ENCODE measurements at places on chromosomes 4 and X.

- no peak for DNase-seq
Observed at GRCh38 chrX:118493653-118494297, 1.8 kb upstream of the DOCK11 start.

DNA sequence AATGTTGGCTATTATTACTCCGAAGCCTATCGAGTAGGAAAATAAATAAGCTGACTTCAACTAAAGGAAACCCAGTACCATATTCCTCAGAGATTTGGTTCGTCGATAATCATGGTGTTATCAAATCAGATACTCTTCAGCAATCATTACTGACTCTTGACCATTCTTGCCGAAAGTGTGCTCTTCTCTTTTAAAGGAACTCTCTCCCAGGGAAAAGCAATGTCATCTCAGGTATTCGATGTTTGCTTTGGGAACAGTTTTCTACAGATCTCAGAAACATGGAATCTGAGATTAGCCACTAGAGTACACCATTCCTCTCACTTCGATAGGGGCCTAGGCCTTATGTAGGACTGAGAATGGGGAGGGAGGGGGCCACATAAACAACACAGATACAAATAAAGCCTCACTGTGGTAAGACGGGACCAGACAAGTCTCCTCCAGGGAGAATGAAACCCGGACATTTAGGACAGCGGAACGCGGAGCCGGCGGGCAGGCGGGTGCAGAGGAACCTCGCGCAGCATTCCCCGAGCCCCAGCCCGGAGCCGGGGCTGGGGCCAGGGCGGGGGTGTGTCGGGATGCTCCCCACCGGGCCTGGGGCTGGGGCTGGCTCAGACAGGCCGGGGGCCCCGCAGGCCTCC lies 581 bp downstream of the DNAJB14 start:
- DNase-seq: no peak

DNA sequence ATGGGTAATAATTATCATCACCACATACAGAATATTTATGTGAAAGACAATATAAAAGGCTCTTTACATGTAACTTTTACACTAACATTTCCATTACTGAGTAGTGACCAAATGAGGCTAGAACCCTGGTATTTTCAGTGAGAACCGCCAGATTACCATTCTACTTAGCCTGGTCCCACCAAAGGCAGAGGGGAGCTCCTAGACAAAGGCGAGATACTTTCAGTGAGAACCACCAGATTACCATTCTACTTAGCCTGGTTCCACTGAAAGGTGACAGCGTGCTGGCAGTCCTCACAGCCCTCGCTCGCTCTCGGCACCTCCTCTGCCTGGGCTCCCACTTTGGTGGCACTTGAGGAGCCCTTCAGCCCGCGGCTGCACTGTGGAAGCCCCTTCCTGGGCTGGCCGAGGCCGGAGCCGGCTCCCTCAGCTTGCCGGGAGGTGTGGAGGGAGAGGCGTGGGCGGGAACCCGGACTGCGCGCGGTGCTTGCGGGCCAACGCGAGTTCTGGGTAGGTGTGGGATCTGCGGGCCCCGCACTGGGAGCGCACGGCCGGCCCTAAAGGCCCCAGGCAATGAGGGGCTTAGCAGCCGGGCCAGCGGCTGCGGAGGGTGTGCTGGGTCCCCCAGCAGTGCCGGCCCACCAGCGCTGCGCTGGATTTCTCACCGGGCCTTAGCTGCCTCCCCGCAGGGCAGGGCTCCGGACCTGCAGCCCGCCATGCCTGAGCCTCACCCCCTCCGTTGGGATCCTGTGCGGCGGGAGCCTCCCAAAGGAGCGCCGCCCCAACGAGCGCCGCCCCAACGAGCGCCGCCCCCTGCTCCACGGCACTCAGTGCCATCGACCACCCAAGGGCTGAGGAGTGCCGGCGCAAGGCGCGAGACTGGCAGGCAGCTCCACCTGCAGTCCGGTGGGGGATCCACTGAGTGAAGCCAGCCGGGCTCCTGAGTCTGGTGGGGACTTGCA lies 1276.1 kb downstream of the PCDH7 start:
- no peak for DNase-seq

DNA sequence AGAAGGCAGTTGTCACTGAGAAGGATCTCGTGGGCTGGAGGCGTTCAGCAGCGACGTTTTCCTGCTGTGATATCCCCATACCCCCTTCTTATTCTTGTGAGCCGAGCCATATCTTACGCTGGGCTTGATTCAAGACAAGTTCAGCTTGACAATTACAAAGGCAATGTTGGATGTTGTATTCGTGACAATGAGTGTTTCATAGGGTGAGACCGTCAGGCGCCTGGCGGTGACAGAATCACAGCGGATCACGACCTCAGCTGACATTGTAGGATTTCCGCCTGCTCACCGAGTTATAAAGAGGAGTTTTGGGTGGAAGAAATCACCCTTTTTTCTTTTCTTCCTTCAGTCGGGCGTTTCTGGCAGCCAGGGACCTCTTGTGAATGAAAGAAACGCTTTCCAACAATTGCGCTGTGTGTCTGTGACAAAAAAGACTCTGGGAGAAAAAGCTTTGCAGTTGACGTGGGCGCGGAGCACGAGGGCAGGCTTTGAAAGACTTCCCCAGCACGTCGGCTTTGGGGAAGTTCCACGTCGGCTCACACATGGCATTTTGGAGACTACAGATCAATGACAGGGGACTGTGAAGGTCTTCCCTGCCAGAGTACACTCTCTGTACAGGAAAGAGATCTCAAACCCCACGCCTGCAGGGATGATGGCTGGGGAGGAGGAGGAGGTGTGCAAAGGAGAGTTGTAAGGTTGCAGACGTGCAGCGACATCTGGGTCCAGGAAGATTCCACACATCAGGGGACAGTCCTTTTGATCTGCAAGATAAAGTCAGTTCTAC lies 135.4 kb downstream of the CRLF2 start:
- DNase-seq: no peak

DNA sequence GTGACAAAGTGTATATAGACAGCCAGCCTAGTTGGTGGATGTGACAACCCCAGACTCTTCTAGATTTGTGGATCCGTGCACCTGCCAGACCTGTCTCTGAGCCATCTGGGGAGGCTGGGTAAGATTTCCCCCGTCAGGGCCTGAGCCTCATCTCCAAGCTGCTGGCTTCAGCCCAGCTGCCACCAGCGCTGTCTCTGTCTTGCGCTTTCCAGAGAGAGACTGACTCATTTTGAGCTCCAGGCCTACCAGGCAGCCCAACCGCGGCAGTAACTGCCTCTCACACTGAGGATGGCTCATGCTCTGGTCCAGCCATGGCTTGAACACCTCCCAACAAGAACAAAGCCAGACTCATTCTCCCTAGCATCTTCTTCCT lies 26.4 kb downstream of the NOP14 start:
- DNase-seq: no peak
